Left lung (tissue), 14 donors: ENCODE measurements at places on chromosomes 7 and 10. TPM values are rescaled to one million over a fixed set of nuclear protein-coding genes. Genes with fewer than 3 reads are reported as not detected.
A peak's percentile ranks its signal among the peaks of the same experiment; 100 is the strongest.

DNA sequence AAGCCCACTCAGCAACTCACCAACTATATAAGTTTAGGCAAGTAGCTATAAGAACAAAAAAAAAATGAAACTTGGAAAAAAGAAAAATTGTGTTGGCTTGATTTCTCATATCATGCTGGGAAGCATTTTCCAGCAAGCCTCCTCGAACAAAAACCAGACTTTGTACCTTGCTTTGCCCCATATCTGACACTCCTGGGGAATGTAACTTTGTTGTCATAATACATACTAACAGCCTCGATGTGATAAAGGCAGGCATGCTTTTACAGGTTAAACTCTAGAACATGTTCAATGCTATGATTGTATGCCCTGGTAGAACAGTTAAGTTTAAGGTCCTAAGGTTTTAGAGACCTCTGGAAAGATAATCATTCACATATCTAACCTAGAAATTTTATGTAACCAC lies 11.6 kb downstream of the CFAP43 start:
- DNase-seq = no peak

GRCh38 chr7:98079891-98080648 lies 26.6 kb upstream of the LMTK2 start:
- no peak for DNase-seq

GRCh38 chr10:132382231-132382922 lies 14.6 kb upstream of the PWWP2B start:
- no peak for DNase-seq

DNA sequence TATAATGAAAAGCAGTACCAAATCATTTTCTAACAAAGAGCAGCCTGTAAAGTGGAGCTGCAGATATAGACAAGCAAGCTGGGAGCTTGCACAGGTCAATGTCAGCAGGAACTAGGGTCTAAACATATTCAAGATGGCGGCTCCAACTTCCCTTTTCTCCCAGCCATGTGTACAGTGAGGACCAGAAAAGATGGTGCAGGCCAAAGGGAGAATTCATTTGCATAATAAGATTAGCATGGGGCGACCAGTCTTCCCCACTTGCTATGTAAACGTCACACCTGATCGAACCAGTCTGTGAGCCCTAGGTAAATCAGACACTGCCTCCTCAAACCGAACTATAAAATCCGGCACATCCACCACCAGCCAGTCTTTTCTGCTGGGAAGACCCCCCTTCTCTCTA lies 4.4 kb upstream of the RAPGEF5 start:
- DNase-seq = no peak

DNA sequence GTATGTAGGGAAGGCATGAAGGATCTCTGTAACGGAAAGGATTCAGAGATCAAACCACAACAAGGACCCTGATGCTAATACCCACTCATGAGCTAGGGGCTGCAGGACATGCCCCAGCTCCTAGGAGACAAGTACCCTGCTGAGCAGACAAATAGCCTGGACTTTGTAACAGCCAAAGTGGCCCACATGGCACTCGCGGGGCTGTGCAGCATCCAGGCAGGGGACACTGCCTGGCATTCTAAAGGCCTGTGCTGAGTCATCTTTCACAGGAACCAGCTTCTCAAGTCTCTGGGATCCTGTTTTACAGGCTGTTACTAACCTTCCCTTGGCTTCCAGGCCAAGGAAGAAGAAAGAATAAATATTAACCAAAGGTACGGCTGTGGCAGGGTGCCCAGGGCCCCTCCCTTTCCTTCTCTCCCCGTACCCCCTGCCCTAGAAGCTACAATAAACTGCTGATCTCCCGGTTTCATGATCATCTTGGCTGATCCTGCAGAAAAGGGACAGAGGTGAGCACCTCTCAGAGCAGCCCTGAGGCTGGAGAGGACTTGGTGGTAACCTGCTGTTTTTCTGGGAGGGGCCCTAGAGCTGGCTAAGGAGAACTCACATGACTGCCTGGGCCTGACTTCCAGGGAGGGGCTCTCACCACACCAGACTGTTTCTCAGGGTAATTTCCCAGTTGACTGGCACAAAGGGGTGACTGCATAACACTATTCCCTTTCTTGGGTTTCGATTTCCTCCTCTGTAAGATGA lies 4.2 kb upstream of the RPEL1 start:
- peak; percentile 74 for DNase-seq

- no peak for DNase-seq
Observed at GRCh38 chr7:911791-912480, 35.6 kb downstream of the GET4 start.

GRCh38 chr7:55536619-55537457 lies 35.5 kb downstream of the VOPP1 start:
- DNase-seq = no peak

- no peak for DNase-seq
Observed at GRCh38 chr7:134533288-134533771, 6.0 kb downstream of the AKR1B10 start.

Gene PRLHR
- polyA plus RNA-seq = 0.04 TPM

- no peak for DNase-seq
Observed at GRCh38 chr7:157270060-157270444, 66.8 kb upstream of the DNAJB6 start.

DNA sequence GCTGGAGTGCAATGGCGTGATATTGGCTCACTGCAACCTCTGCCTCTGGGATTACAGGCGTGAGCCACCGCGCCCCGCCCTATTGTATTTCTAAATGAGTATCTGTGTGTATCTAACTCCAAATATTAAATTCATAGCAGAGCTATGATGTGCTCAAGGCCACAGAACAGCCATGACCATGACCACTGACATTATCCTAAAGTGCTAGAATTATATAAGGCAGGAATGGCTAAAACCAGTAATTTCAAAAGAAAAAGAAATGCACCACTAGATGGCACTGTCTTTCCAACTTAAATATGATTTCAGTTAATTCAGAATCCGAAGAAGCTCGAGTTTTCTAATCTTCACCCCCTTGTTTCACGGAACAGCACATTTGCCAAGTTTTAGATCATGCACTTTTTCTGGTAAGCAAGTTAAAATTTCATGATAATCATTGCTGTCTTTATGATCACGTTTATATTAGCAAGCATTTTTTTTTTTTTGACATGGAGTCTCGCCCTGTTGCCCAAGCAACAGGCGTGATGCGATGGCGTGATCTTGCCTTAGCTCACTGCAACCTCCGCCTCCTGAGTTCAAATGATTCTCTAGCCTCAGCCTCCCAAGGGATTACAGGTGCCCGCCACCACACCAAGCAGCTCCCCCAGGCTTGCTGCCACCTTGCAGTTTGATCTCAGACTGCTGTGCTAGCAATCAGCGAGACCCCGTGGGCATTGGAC lies 65.3 kb downstream of the OR13A1 start:
- DNase-seq = no peak

- no peak for DNase-seq
Observed at GRCh38 chr7:105682341-105683060, 101.2 kb upstream of the EFCAB10 start.

Gene RTKN2
- 13.2 TPM for polyA plus RNA-seq

DNA sequence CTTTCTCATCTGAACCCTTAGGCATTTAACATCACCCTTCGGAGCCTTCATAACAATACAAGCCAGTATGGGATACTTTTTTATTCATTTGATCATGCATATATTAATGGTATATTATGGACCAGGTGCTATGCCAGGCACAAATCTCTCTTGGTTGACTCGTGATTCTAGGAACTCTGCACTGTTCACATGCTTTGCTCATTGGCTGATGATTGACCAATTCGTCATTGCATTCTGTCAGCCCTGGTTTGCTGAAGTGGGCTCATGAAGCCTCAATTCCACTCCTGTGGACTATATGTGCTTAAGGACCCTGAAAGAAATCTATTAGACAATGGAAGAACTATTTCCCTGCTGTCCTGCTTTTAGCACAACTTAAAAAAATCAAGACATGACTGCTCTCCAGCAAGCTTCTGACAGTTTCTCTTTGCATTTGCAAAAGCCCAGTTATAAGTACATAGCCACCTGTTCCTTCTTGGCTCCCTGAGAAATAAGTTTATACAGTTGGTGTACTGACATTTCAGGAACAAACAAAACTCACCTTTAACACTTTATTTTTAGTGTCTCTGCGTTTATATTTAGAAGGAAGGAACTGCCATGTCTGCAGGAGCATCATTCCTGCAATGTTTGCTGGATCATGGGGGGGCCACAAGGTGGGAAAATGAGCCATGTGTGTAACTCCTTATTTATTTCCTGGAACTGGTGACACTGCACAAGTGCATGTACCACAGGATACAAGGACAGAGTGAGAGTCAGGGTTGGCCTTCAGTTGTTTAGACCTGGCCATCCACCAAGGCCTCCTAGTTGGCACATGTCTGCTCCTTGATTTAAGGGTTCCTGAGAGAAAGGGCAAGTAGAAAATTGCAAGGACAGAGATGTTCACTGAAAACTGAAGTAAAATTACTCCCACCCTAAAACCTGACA lies 146.0 kb upstream of the NAMPT start:
- DNase-seq = no peak

Gene PLEKHS1
- 0.10 TPM for polyA plus RNA-seq

Gene MMD2
- polyA plus RNA-seq = 0.17 TPM
